Posterior vena cava (tissue), 2 donors: ENCODE measurements at places on chromosomes 3 and 15. TPM values are rescaled to one million over a fixed set of nuclear protein-coding genes. Genes with fewer than 3 reads are reported as not detected.

The KCNH8 gene
- total RNA-seq, result 0.10 TPM

The GAP43 gene
- total RNA-seq, result 0.60 TPM

The EBLN2 gene
- 4.8 TPM for total RNA-seq

The STX19 gene
- not detected for total RNA-seq

The GP5 gene
- 0.09 TPM for total RNA-seq

The CHST13 gene
- 0.88 TPM for total RNA-seq

The MKRN3 gene
- total RNA-seq, result not detected

The CASR gene
- total RNA-seq, result not detected
